ENCODE measurements at places on chromosomes 12 and 14.

DNA sequence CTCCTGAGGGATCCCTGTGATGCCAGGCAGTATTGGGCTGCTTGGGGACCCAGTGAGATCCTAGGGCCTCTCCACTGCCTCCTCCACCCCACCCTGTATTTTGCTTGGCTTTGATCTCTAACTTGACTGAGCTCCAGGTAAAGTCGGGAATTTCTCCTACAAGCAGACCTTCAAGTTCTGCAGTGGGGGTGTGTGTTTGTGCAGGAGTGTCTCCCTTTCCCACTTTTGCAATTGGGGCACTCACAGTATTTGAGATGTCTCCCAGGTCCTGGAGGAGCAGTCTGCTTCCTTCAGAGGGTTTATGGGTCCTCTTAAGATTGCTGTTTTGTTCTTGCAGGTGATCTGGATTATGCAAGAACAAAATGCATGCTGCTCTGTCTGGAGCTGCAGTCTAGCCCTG is 68.9 kb downstream of the ALG10B start:
- H3K27ac ChIP-seq = no peak overlapping the region
- H3K36me3 ChIP-seq = no peaks in the 10 kb centered on the region
- no peak for DNase-seq
- no peak overlapping the region for H3K4me3 ChIP-seq
- no peaks in the 10 kb centered on the region for H3K4me1 ChIP-seq

GRCh38 chr14:91140672-91141071 is 26.8 kb downstream of the DGLUCY start:
- H3K27me3 ChIP-seq = no peaks in the 10 kb centered on the region
- no peak overlapping the region for H3K4me3 ChIP-seq
- no peaks in the 10 kb centered on the region for H3K4me1 ChIP-seq
- DNase-seq = no peak
- H3K36me3 ChIP-seq = peaks cover 28% of the 10 kb centered on the region

- no peak for DNase-seq
- no peak overlapping the region for H3K4me3 ChIP-seq
- H3K4me1 ChIP-seq = peaks cover 36% of the 10 kb centered on the region
- peaks cover 56% of the 10 kb centered on the region for H3K36me3 ChIP-seq
- no peak overlapping the region for H3K27ac ChIP-seq
Measured at GRCh38 chr12:6921996-6922946, 5.5 kb upstream of the ATN1 start.

- H3K36me3 ChIP-seq = no peaks in the 10 kb centered on the region
- no peak for DNase-seq
- H3K27ac ChIP-seq = no peak overlapping the region
- peaks cover 23% of the 10 kb centered on the region for H3K4me1 ChIP-seq
- no peak overlapping the region for H3K4me3 ChIP-seq
Measured at GRCh38 chr14:54769951-54770863, 132.4 kb downstream of the GCH1 start.

DNA sequence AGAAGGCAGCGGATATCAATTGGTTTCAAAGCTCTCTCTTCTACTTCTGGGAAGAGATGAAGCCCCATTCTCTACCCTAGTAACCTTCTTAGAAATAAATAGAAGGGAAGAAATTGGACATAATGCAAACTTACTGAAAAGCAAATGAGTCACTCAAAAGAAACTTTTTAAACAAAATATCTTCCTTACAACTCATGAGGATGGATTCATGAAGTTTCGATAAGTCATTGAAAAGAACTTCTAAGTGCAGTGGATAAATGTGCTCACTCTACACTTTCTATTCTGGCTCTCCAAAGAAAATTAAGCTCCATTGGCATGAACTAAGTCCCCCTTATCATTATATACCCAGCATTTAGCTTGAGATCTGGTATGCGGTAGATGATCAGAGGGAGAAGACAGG is 899.5 kb downstream of the RPS29 start:
- H3K4me1 ChIP-seq = no peaks in the 10 kb centered on the region
- no peaks in the 10 kb centered on the region for H3K27me3 ChIP-seq
- no peaks in the 10 kb centered on the region for H3K36me3 ChIP-seq
- DNase-seq = no peak
- H3K4me3 ChIP-seq = no peak overlapping the region

Data from DND-41 (cell line).